Activated CD8-positive, alpha-beta T cell treated with anti-CD3 and anti-CD28 coated beads, Interleukin-2, amount 10 ng/mL, durations not matched to agents 7 days and 5 days (primary cell): ENCODE measurements at places on chromosomes 3 and 15. TPM values are rescaled to one million over a fixed set of nuclear protein-coding genes. Genes with fewer than 3 reads are reported as not detected.

The HACD3 gene
- 36.5 TPM for total RNA-seq

The DNAJC19 gene
- total RNA-seq, result 56.6 TPM

The RETNLB gene
- total RNA-seq, result not detected

The LTK gene
- 0.21 TPM for total RNA-seq

The RAD51 gene
- 87.3 TPM for total RNA-seq
